ENCODE measurements at places on chromosomes 4 and X. TPM values are rescaled to one million over a fixed set of nuclear protein-coding genes. Genes with fewer than 3 reads are reported as not detected.
A peak's percentile ranks its signal among the peaks of the same experiment; 100 is the strongest.

- no peak overlapping the region for H3K4me3 ChIP-seq
- no peaks in the 10 kb centered on the region for H3K36me3 ChIP-seq
- no peak for DNase-seq
- no peaks in the 10 kb centered on the region for H3K27me3 ChIP-seq
Observed at GRCh38 chr4:52949336-52949735, 87.2 kb downstream of the RASL11B start.

GRCh38 chr4:25245181-25245580, 11.3 kb downstream of the PI4K2B start:
- peaks cover 4% of the 10 kb centered on the region for H3K27me3 ChIP-seq
- H3K36me3 ChIP-seq, result peaks cover 29% of the 10 kb centered on the region
- DNase-seq, result no peak
- no peak overlapping the region for H3K27ac ChIP-seq
- no peak overlapping the region for H3K4me3 ChIP-seq

DNA sequence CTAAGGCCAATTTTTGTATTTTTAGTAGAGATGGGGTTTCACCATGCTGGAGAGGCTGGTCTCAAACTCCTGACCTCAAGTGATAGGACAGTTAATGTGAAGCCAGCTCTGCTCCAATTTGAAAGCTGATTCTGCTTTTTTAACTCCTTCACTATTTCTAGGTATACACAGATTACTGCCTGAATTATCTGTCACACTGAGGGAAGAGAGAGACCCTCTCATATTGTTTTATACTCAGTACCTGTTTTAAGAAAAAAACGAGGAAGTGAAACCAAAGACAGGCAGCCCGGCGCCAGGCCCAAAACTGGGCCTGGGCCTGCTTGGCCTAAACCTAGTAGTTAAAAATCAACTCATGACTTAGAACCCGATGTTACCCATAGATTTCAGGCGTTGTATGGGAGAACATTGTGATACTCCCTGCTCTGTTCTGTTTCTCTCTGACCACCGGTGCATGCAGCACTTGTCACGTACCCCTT, 1601.5 kb upstream of the PCDH10 start:
- H3K27ac ChIP-seq, result no peak overlapping the region
- H3K36me3 ChIP-seq, result no peaks in the 10 kb centered on the region
- H3K4me3 ChIP-seq, result no peak overlapping the region
- peaks cover 2% of the 10 kb centered on the region for H3K27me3 ChIP-seq
- no peaks in the 10 kb centered on the region for H3K4me1 ChIP-seq

DNA sequence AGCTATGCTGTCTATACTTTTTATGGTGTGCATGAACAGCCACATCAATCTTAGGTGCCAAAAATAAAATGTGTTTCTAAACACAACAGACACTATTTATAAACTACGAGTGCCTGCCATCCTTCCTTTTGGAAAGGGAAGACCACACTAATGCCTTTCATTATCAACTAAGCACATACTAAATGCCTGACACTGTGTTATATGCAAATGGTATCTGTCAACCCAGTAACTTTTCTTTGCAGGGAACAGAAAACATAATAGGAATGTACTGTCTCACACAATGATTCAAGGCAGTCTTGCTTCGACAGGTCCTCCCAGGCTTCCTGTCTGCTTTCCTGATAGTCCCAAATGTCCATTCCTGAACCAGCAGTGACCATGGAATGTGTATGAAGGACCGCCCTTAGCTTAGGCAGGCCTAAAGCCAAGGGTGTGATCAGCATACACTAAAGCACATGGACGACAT, 43.8 kb downstream of the ADGRA3 start:
- DNase-seq, result no peak
- H3K27me3 ChIP-seq, result no peaks in the 10 kb centered on the region
- H3K4me3 ChIP-seq, result no peak overlapping the region
- H3K4me1 ChIP-seq, result no peaks in the 10 kb centered on the region

DNA sequence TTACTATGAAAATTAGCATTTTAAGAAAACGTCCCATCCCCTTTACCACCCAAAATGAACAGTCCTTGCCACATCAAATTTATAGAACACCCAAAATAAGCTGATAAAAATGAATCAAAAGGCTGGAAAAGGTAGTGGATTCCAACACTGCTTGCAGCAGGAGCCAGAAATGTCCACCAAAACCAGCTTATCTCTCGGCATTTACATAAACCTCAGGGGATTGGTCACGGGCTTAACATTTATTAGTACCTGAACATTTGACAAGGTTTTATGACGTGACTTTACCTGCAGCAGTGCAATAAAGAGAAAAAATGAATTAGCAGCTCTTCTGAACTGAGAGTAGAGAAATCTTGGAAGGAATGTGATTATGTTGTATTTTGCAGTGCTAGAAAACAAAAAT, 31.6 kb downstream of the ATP8A1 start:
- DNase-seq, result no peak
- H3K36me3 ChIP-seq, result peaks cover 9% of the 10 kb centered on the region
- H3K4me1 ChIP-seq, result peaks cover 44% of the 10 kb centered on the region
- no peak overlapping the region for H3K27ac ChIP-seq
- peaks cover 2% of the 10 kb centered on the region for H3K27me3 ChIP-seq

DNA sequence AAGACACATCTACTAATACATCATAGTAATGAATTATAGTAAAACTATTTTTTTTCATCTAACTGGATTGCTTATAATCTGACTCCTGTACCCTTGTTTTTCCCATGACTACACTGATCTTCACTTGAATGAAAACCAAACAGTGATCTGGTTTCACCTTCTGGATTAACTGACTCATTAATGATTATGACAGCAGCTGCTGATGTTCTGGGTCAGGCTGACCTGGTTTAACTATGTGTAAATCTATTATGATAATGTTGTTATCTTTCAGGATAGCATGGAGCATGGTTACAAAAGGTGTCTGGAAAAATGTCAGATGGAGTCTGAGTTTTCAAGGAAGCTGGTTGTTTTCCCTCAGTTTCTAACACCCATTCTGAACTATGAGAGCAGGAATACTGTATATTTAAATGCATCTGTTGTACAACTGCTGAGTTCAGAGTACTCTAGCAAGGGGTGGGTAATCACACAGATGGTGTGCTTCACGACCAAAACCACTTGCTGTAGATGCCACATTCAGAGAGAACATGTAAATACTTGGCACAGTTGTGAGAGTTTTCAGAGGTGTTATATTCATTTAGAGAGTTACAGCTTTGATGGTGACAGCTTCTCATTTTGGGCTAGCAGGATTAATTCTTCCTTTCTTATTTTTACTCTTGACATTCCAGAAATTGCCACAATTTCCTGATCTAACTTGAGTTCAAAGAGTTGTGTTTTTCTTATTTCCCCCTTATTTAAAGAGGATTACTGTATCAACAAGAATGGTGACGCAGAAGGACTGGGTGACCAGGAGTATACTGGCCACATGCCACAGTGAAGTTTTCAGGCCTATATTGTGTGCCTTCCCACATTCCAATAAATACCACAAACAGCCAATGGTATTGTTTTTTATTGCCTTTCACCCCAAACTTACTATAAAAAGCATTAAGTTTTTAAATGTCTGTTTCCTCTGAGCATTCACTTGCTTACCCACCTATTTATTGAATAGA, 249.7 kb upstream of the TET2 start:
- H3K36me3 ChIP-seq, result peaks cover 9% of the 10 kb centered on the region
- H3K4me1 ChIP-seq, result peaks cover 6% of the 10 kb centered on the region
- no peak overlapping the region for H3K4me3 ChIP-seq
- peaks cover 3% of the 10 kb centered on the region for H3K27me3 ChIP-seq

DNA sequence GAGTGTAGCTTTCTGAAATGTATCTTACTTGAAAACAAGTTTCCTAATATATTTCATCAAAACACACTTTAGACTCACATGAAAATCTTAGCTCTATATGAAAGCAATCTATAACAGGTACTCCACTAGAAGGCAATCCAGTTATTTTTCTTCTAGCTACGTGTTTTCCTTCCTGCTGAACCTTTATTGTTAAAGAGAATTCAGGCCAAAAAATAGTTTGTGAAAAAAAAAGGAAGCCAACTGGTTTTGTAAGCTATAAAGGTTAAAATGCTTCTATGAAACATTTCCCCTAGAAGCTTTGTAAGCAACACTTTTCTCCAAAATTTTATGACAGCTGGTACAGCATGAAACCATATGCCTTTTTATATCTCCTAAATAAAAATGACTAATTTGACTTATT, 304.7 kb upstream of the DIAPH2 start:
- no peak overlapping the region for H3K4me3 ChIP-seq
- DNase-seq, result no peak
- no peaks in the 10 kb centered on the region for H3K36me3 ChIP-seq
- no peaks in the 10 kb centered on the region for H3K27me3 ChIP-seq
- H3K27ac ChIP-seq, result no peak overlapping the region

DNA sequence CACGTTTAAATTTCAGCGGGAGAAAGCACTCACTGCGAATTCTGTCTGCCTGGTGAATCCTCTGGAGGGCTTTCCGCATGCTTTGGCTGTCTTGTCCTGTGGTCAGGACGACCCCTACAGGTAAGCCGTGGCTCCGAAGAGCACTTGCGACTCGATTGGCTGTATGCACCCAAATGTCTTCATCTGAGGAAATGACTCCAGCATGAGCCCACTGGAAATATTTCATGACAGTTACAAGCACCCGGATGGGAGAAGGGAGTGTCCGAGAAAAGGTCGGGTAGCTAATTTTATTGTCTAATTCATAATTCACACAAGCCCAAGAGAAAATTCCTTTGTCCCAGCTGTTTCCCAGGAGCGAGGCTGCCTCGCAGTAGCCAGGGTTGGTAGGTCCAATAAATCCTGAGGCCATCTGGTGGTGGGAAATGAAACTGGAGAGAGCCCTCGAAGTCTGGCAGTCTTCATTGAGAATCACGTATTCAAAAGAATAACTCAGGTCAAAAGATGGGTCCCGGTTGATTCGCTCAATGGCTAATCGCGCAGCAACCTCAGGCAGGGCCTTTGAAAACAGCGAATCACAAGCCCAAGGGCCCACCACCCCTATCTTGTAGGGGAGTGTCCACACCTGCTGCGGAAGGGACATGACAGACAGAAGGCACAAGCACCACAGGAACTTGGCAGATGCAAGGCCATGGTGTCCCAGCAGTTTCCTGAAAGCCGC, 6.6 kb downstream of the GUCY2F start:
- DNase-seq, result peak; percentile 35
- H3K27ac ChIP-seq, result no peak overlapping the region
- no peaks in the 10 kb centered on the region for H3K4me1 ChIP-seq
- no peak overlapping the region for H3K4me3 ChIP-seq

- peaks cover 2% of the 10 kb centered on the region for H3K27me3 ChIP-seq
- H3K4me1 ChIP-seq, result no peaks in the 10 kb centered on the region
- no peak for DNase-seq
- no peak overlapping the region for H3K27ac ChIP-seq
Observed at GRCh38 chr4:150817804-150818528, 197.1 kb downstream of the LRBA start.

DNA sequence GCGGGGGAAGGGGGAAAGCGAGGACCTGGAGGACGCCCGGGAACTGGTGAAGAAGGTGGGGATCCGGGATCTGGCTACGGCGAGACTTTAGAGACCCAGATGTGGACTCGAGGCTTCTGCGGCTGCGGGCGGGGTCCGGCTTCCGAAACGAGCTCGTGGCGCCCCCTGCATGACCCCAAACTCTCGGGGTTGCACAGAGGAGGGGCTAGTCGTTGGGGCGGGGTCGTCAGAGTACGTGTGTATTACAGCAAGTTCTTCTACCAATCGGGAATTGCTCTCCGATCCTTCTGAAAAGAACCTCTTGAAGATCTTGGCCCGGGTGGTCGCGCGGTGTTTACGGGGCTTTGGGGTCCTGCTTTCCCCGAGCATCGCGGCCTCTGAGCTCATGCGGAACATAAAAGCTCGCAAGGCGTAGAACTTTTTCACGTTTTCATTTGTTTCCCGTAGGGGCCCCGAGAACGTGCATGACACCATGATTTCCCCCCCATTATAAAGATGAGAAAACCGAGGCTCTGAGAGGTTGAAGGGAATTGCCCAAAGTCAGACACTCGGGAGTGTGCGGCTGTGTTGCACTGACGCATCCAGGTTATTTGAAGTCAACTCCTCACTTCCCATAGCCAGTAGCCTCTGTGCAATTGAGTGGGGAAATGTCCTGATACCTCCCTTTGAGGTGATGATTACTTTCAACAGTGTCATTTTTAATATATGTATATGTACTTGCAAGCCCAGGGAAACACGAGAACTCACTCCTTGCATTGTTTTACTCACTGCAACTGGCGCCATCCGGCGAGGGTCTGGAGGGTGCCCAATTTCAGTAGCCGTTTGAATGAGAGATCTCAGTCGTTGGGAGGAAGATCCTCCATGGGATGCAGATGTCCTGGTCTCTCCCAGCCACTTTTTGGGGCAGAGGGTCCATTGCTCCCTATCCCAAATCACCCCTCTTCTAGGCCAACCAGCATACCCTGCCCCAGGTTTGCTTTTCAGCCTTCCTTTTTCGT, at the start of gene BEND4:
Gene BEND4 (minus strand): TSS at position 149 of the 998 bp plus-strand sequence. CDS start 512 bp downstream, outside the sequence.
- peaks cover 14% of the 10 kb centered on the region for H3K36me3 ChIP-seq
- peaks cover 16% of the 10 kb centered on the region for H3K27me3 ChIP-seq
- peak within 1 kb of the TSS; percentile 89 for H3K4me3 ChIP-seq

- no peak for DNase-seq
- H3K36me3 ChIP-seq, result no peaks in the 10 kb centered on the region
- H3K27ac ChIP-seq, result no peak overlapping the region
- no peaks in the 10 kb centered on the region for H3K27me3 ChIP-seq
Observed at GRCh38 chr4:87232216-87232615, 11.8 kb upstream of the KLHL8 start.

- H3K4me1 ChIP-seq, result no peaks in the 10 kb centered on the region
- H3K4me3 ChIP-seq, result no peak overlapping the region
- H3K27me3 ChIP-seq, result peaks cover 6% of the 10 kb centered on the region
- no peak overlapping the region for H3K27ac ChIP-seq
Observed at GRCh38 chr4:3697033-3697432, 69.2 kb upstream of the ADRA2C start.

DNA sequence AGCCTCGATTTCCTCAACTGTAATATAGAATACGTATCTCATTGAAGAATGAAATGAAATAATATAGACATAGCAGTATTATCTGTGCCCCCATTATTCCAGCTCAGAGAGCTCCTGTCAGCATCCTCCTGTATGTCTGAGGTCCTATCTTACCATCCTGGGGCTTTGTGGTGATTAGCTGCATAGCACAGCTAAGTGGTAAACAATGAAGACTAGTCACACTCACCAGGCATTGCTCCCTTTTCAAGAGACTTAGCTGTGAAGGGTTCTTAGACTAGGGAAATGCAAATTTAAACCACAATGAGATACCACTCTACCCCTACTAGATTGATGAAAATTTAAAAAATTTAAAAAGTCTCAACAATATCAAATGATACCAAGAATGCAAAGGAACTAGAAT, 172.9 kb downstream of the SLC39A8 start:
- H3K4me1 ChIP-seq, result peaks cover 31% of the 10 kb centered on the region
- peaks cover 7% of the 10 kb centered on the region for H3K27me3 ChIP-seq
- no peak overlapping the region for H3K4me3 ChIP-seq
- no peaks in the 10 kb centered on the region for H3K36me3 ChIP-seq
- H3K27ac ChIP-seq, result no peak overlapping the region

GRCh38 chr4:124938836-124939235, 226.3 kb upstream of the ANKRD50 start:
- H3K4me1 ChIP-seq, result peaks cover 3% of the 10 kb centered on the region
- H3K4me3 ChIP-seq, result no peak overlapping the region
- H3K27me3 ChIP-seq, result peaks cover 3% of the 10 kb centered on the region

NMU gene
- 9.4 TPM for total RNA-seq

SFRP2 gene
- 0.54 TPM for total RNA-seq

MAGEA4 gene
- not detected for total RNA-seq

HCCS gene
- 22.7 TPM for total RNA-seq

SLC26A1 gene
- total RNA-seq, result 0.54 TPM

UGT2B10 gene
- total RNA-seq, result not detected

SCML1 gene
- total RNA-seq, result 2.7 TPM

TMEM156 gene
- total RNA-seq, result not detected

ASMT gene
- total RNA-seq, result not detected

Data from glutamatergic neuron (in vitro differentiated cells).